HuH-7 (cell line): ENCODE measurements at places on chromosomes 7 and 10.

- no peak for DNase-seq
Observed at GRCh38 chr10:124028700-124029480, 64.5 kb downstream of the CHST15 start.

DNA sequence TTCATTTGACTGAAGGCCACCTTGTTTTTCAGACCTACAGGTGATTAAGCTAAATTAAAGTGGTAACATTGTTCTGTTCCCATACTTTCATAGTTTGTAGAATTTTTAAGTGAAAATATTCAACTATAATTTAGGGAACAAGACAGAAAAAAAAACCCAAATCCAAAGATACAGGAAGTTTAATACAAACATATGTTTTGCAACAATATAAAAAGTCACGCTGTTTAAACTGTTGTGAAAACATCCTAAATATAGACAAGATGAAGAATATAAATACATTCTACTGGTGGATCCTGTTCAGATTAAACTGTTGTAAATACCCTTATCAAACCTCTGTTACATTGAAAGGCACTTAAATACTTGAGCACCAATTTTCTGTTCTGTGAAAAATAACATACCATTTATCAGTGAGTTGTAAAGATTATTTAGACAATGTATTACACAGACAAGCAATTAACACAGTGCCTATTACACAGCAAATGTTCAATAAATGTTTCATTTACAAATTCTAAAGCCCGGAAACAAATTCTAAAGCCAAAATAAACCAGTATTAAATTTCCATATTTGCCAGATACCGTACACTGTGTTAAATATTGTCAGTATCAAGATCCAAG, 14.2 kb downstream of the ASZ1 start:
- DNase-seq: no peak

GRCh38 chr7:55055479-55055878, 36.7 kb downstream of the EGFR start:
- DNase-seq: no peak

- DNase-seq: no peak
Observed at GRCh38 chr10:97805096-97805884, 33.5 kb upstream of the SFRP5 start.
